ENCODE measurements at places on chromosomes 3 and 15.
A peak's percentile ranks its signal among the peaks of the same experiment; 100 is the strongest.

DNA sequence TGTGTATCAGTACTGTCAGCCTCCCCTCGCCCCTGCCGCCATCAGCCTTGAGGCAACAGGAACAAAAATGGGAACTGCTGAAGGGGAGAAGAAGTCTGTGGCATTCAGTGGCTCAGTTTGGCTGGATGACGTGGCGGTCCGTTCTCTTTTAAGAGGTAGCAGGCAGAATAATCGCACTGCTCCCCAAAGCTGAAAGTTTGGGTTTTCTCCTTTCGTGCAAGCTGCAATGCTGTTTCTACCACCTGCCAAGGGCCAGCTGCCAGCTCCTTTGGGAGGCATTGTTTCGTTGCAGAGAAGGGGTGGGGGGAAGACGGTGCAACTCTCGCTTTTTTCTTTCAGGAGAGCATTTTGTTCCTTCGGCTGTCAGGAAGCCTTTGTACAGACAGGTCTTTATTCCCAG, 369.6 kb upstream of the RORA start:
- no peak for DNase-seq

DNA sequence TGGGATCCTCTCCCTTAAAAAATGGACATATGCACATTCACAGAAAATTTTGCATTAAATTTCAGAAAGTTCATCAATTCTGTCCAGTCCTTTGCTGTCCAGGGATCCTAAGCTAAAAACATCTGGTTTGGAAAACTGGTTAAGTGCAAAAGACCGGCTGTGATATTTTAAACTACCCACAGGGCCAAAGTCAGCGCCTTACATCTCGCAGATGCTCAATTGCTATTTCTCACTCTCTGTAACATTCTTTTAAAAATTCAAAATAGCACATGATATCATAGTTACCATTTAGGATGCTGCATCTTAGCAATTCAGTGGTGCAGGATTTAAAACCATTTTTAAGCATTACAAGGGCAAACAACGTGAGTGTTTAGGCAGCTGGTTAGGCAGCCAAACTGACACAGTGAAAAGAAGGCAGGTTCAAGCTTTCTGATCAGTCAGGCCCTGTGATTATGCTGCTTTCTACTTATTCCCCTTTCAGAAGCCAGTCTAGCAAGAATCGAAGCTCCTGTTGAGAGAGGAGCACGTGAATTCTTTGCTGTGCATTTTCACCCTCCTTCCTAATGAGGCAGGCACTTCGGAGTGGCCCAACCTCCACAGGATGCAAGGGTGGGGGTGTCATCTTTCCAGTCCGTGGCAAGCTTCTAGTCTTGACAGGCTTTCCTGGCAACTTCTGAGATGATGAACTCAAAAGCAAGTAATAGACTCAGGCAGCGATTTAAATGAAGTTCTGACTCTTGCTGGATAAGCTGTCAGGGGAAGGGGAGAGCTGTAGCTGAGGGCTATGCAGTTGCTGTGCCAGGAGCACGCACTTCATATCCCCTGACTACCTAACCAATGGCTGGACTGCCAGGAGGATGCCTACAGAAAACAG, 8.8 kb downstream of the PRICKLE2 start:
- DNase-seq: no peak

- DNase-seq: no peak
Observed at GRCh38 chr3:195692354-195692685, 28.5 kb upstream of the MUC20 start.

- no peak for DNase-seq
Observed at GRCh38 chr3:73603762-73604171, 21.0 kb downstream of the PDZRN3 start.

DNA sequence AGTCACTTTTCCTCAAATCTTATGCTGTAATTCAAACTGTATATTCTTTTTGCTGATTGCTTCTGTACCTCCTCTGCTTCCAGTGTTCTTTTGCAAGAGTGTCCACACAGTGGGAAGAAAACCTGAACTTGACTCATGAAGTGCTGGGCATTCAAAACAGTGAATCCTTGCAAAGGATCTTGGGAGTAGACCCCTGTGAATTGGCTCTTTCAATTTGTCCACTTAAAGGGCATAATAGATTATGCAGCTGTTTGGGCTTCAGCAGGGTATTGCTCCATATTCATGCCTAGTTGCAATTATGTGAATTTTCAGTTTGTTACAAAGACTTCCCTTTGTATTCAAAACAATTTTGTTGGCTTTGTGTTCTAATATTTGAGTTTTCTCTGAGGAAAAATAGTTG, 11.4 kb downstream of the ZFAND6 start:
- no peak for DNase-seq

- no peak for DNase-seq
Observed at GRCh38 chr3:66598168-66598567, 97.3 kb upstream of the LRIG1 start.

- DNase-seq: peak; percentile 13
Observed at GRCh38 chr3:158313338-158313927, 203.5 kb downstream of the RSRC1 start.

- no peak for DNase-seq
Observed at GRCh38 chr15:99932676-99933402, 199.6 kb upstream of the LYSMD4 start.

DNA sequence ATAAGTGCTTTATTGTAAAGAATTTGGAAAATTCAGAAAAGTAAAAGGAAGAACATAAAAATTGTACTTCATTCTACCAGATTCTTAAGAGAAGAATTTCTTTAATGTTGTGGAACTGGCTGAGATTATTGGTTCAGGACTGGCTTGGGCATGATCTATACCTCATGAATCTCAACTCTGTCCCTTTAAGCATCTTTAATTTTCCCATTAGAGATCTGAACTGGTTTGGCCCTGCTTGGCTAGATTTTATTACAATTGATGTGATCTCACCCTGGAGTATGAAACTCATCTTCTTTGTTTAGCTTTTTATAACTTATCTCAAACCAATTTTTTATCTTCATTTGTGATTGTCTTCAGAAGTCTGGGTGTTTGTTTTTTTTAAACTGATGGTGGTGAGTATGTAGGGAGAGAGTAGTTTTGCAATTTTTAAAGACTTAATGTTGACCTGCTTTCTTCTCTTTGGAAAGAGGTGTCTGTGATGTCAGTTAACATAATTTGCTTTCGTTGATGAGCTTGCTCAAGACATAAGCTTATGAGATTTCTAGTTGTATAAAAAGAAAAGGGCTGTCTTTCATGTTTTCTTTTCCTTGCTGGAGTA, 61.9 kb downstream of the ZNF609 start:
- DNase-seq: no peak

- DNase-seq: no peak
Observed at GRCh38 chr3:100992231-100993012, 799 bp downstream of the ABI3BP start.

GRCh38 chr3:107578523-107578922, 55.8 kb downstream of the BBX start:
- DNase-seq: no peak

GRCh38 chr3:125443923-125444322, 68.8 kb upstream of the ZNF148 start:
- no peak for DNase-seq

- peak; percentile 6 for DNase-seq
Observed at GRCh38 chr3:141646760-141647561, 91.1 kb upstream of the RNF7 start.

GRCh38 chr3:59286791-59287531, 237.1 kb upstream of the CFAP20DC start:
- no peak for DNase-seq

DNA sequence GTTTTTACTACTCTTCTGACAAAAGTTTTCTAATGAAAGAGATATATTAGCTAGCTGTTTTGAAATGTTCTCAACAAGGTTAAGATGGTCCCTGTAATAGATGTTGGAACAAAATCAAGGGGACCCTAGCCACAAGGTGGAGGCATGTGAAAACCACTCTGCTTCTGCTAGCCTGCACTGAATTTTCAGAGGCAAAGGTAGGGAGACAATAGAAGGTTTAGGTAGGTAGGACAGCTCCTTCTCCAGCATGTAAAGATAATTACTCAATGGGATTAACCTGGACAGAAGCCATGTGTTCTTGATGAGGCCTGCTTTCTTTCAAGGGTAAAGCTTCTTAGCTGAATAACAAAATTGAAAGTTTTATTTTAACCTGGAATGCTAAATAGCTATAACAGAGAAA, 333.5 kb downstream of the LSAMP start:
- no peak for DNase-seq

DNA sequence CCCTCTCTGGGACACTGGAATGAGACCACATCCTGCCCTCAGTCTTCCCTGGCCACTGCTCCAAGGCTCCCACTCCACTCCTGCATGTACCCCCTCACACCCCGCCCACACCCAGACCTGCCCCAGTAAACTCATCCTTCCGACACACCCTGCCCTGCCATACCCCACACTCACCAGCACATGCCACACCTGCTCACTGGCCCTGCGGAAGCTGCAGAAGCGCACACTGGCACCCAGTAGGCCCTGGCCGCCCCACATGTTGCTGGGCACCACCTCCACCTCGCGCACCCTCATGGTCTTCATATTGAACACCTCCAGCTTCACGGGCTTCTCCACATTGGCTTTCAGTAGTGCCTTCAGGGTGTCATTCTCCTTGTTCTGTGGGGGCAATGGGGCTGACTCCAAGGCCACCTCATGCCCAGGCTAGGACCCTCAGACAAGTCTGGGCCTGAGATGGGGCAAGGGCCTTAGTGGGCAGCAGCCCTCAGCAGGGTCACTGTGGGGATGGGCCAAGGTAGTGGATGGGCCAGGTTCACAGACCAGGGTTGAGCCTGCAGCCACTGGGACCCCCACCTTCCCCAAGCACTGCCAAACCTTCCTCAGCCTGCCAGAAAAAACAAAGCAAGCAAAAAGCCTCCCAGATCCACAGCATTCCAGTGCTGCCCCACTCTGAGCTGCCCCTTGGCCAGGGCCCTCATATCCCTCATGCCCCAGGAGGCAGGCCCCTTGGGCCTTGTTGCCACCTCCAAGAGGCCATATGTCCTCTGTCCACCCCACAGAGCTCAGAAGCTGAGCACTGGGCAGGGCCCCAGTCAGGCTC, 4.7 kb downstream of the GORASP1 start:
- no peak for DNase-seq

GRCh38 chr3:175865724-175866123, 1006.6 kb downstream of the NAALADL2 start:
- DNase-seq: no peak

DNA sequence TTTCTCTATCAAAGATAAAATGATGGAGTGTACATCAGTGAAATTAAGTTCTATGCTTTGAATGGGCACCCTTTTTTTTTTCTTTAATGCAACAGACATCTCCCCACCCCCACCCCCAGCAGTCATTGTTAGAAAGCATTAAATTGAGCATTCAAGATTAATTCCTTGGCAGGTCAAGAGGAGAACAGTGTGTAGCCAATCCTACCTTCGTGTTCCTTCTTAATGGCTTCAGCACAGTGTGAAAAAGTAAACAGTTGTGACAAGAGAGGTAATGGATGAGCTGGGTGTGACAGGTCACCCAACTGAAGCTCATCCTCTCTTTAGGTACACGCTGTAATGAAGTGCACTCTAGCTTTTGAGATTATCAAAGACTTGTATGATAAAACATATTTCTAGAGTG, 198.5 kb upstream of the RARB start:
- no peak for DNase-seq

DNA sequence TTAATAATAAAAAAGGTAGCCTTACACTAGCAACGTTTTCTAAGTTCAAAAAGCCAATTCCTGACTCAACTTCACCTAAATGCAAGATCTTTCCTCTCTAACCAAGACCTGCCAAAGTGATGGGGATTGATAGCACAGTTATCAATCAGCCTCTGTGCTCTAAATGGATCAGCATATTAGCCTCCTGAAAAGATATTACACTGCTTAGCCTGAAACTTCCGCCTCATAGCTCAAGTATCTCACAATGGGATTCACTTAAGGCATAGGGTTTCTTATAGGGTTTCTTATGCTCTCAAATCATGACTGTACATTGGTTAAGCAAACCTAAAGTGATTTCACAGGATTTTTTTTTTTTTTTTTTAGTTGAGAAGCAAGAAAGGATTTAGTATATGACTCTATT, 436 bp upstream of the SLC9A9 start:
- DNase-seq: peak; percentile 7

DNA sequence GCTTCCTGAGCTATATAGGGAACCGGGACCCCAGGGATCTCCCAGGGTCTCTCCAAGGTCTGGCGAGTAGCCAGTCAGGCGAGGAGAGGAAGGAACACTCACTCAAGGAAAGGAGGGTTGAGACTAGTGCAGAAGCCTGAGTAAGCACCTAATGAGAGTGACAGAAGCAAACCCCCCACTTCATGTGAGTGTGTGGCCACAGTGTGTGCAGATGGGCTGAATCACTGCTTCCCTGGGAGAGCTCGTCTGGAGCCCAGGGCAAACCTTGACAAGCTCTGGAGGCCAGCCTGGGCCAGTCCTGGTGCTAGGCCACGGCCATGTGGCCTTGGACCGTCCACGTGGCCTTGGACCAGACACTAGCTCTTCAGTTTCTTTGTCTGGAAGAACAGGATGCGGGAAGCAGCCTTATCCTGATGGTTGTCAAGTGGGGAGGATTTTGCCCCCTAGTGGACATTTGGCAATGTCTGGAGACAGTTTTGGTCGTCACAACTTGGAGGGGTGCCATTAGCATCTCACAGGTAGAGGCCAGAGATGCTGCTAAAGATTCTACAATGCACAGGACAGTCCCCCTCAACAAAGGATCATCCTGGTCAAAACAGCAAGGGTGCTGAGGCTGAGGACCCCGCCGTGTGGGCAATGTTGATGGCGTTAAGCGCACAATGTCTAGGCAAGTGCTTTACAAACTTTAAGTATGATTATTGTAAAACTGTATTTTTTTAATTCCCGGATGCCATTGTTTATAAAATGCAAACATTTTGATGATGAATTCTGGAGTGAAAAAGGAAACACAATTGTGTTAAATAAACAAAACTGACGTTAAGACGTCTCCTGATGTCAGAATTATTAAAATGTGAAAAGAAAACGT, 34.8 kb upstream of the CTSH start:
- peak; percentile 47 for DNase-seq

- peak; percentile 2 for DNase-seq
Observed at GRCh38 chr3:186746008-186746407, 28.8 kb downstream of the KNG1 start.

GRCh38 chr15:74723754-74724334, 1.5 kb downstream of the CYP1A1 start:
- DNase-seq: peak; percentile 39

GRCh38 chr3:116322750-116323375, 122.4 kb downstream of the LSAMP start:
- DNase-seq: no peak

- DNase-seq: no peak
Observed at GRCh38 chr15:37586976-37587375, 347.5 kb upstream of the TMCO5A start.

GRCh38 chr3:8968375-8968882, 5.2 kb upstream of the RAD18 start:
- DNase-seq: no peak

DNA sequence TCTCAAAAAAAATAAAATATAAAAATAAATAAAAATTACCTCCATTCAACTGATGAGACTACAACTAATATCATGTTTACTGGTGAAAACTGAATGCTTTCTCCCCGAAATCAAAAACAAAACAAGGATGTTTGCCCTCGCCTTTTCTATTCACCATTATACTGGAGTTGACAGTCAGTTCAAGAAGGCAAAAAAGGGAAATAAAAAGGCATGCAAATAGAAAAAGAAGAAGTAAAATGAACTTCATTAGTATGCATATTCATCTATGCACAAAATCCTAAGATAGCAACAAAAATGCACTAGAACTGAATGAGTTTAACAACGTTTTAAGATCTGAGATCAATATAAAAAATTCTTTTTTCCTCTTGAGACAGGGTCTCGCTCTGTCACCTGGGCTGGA, 72.7 kb upstream of the FAM174B start:
- DNase-seq: no peak
